ENCODE measurements at places on chromosomes 2 and 18. TPM values are rescaled to one million over a fixed set of nuclear protein-coding genes. Genes with fewer than 3 reads are reported as not detected.

DNA sequence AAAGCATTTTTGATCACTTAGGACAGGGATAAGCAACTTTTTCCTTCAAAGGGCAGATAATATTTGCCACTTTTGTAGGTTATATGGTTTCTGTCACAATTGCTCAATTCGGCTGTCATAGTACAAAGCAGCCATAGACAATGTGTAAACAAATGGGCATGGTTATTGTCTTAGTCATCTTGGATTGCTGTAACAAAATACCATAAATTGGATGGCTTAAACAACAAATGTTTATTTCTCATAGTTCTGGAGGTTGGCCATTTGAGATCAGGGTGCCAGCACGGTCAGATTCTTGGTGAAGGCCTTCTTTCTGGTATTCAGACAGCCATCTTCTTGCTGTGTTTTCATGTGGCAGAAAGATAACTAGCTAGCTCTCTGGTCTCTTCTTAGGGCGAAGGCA is 91.2 kb downstream of the TAF4B start:
- no peaks in the 10 kb centered on the region for H3K4me1 ChIP-seq
- no peaks in the 10 kb centered on the region for H3K27me3 ChIP-seq
- H3K36me3 ChIP-seq, result no peaks in the 10 kb centered on the region
- no peak overlapping the region for H3K27ac ChIP-seq

SDC1 gene
- not detected for polyA plus RNA-seq

GRCh38 chr2:98172951-98173350 is 86.0 kb downstream of the VWA3B start:
- peaks cover 15% of the 10 kb centered on the region for H3K27me3 ChIP-seq
- H3K4me1 ChIP-seq, result peaks cover 20% of the 10 kb centered on the region
- H3K27ac ChIP-seq, result no peak overlapping the region
- no peaks in the 10 kb centered on the region for H3K36me3 ChIP-seq

DNA sequence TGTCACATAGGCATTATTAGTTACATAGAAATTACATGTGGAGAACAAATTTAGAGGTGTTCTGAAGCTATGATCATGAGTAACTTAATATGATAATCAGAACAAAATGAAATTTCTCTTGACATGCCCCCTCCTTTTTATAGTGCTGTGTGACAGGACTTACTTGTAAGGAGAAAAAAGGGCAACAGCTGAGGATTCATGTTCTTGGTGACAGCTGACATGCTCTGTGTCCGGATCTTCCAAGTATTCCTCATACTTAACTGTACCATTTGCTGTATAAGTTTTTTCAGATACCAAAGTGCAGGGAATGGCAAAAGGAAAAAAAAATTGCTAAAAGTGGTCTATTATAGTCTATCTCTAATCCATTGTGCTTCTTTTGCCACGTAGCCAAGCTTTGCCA is 3.5 kb upstream of the MYL1 start:
- no peaks in the 10 kb centered on the region for H3K36me3 ChIP-seq
- H3K27ac ChIP-seq, result no peak overlapping the region
- no peak overlapping the region for H3K4me3 ChIP-seq
- no peaks in the 10 kb centered on the region for H3K27me3 ChIP-seq

SLC16A14 gene
- polyA plus RNA-seq, result not detected

GRCh38 chr2:85606116-85606455 is 3.6 kb upstream of the TMEM150A start:
- no peak overlapping the region for H3K4me3 ChIP-seq
- no peaks in the 10 kb centered on the region for H3K27me3 ChIP-seq
- H3K27ac ChIP-seq, result no peak overlapping the region
- H3K36me3 ChIP-seq, result peaks cover 21% of the 10 kb centered on the region
- no peak for DNase-seq
- H3K4me1 ChIP-seq, result peaks cover 31% of the 10 kb centered on the region

FAM237A gene
- polyA plus RNA-seq, result not detected

- H3K27me3 ChIP-seq, result no peaks in the 10 kb centered on the region
- no peak for DNase-seq
- H3K4me3 ChIP-seq, result no peak overlapping the region
- no peak overlapping the region for H3K27ac ChIP-seq
- H3K36me3 ChIP-seq, result no peaks in the 10 kb centered on the region
- no peaks in the 10 kb centered on the region for H3K4me1 ChIP-seq
Observed at GRCh38 chr2:20561637-20562454, 89.1 kb downstream of the HS1BP3 start.

DNA sequence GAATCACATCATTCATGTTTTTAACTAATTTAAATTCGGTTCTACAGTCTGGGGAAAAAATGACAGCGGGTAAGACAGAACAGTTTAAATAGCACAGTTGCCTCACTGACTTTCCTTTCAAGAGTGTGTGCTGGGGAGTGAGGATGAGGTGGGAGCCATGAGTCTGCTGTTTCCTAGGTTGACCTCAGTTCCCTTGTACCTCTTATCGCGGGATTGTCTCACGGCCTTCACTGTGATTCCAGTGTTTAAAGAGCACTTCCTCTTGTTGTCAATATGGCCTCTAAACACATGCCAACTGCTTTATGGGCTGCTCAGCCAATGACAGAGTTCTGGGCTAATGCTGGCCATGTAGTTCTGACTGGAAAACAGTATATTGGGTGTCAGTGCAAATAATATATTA is 41.6 kb upstream of the ALMS1 start:
- no peak overlapping the region for H3K27ac ChIP-seq
- H3K4me3 ChIP-seq, result no peak overlapping the region
- no peaks in the 10 kb centered on the region for H3K36me3 ChIP-seq
- H3K27me3 ChIP-seq, result no peaks in the 10 kb centered on the region
- DNase-seq, result no peak

- DNase-seq, result no peak
- no peaks in the 10 kb centered on the region for H3K27me3 ChIP-seq
- H3K4me3 ChIP-seq, result no peak overlapping the region
- no peaks in the 10 kb centered on the region for H3K4me1 ChIP-seq
- H3K36me3 ChIP-seq, result no peaks in the 10 kb centered on the region
Observed at GRCh38 chr2:6254441-6254840, 562.3 kb downstream of the SOX11 start.

- H3K4me3 ChIP-seq, result no peak overlapping the region
- DNase-seq, result no peak
- no peak overlapping the region for H3K27ac ChIP-seq
- peaks cover 42% of the 10 kb centered on the region for H3K4me1 ChIP-seq
Observed at GRCh38 chr18:74248189-74248588, 43.6 kb downstream of the CYB5A start.

DNA sequence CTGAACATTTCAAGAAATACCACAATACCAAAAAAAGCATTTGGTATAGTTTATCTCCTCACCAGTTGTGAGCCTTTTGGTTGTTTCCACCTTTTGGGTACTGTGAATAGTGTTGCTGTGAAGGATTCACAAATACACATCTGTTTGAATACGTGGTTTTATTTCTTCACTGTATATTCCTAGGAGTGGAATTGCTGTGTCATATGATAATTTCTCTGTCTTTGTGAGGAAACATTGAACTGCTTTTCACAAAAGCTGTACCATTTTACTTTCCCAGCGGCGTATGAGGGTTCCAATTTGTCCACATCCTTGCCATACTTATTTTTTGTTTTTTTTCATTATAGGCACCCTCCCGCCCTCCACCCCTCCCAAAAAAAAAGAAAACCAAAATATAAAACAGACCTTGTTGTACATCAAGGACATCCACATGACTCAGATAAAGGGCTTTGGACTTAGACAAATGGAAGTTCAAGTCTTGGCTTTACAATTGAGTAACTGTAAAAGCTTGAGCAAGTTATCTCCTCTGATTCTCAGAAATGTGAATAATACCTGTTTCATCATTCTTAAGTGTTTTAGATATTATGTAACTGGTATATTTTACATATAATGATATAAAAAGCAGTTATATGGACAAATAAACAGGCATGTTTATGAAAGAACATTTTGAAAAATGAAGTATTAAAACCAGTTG is 19.0 kb downstream of the UBE2E3 start:
- no peaks in the 10 kb centered on the region for H3K27me3 ChIP-seq
- H3K27ac ChIP-seq, result no peak overlapping the region
- H3K36me3 ChIP-seq, result peaks cover 9% of the 10 kb centered on the region
- H3K4me1 ChIP-seq, result no peaks in the 10 kb centered on the region
- H3K4me3 ChIP-seq, result no peak overlapping the region

- no peak overlapping the region for H3K4me3 ChIP-seq
- H3K4me1 ChIP-seq, result peaks cover 17% of the 10 kb centered on the region
- H3K36me3 ChIP-seq, result peaks cover 16% of the 10 kb centered on the region
Observed at GRCh38 chr2:108632332-108633160, 86.7 kb upstream of the RANBP2 start.

ALPG gene
- polyA plus RNA-seq, result not detected

DNA sequence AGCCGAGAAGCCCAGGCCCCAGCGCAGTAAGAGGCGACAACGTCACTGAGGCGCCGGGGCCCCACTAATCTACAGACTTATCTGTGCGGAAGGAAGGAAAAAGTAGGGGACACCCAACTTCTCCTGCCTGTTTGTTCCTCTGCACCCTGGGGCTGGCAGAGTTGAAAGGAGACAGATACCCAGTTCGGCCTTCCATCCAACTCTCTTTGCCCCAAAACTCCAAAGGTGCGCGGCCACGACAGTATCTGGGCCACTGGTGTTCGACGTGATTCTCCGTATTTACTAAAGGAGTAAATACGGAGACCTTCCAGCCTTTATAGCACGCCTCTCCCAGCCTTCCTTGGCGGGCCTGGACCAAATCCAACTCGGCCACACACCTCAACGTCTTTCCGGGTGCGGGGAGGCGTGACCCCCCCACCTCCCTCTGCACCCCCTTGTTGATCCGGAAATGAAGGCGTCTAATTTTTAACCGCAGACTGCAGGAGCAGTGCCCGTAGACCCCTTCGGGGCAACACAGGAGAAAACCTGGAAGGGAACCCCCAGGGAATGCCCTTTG is 1.6 kb downstream of the SMAD7 start:
- DNase-seq, result peak; percentile 56

DNA sequence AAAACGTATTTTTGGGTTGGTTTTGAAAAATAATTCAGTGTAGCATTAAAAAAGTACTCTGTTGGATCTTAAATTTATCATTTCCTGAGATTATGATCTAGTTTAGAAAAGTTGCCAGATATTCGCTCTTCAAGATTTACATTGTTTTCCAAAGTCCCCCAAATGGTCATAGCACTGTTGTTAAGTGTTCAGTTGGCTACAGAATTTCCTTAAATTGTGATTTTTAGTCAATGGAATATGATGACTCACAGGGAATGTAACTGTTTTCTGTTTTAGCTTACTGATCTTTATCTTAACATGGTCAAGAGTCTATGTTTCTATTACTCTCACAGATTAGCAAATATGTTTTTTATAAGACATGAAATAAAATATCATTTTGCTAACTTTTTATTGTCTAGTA is 23.2 kb downstream of the PLCL1 start:
- no peaks in the 10 kb centered on the region for H3K27me3 ChIP-seq
- no peaks in the 10 kb centered on the region for H3K36me3 ChIP-seq
- DNase-seq, result no peak

GRCh38 chr2:144350151-144350802 is 169.6 kb downstream of the ZEB2 start:
- H3K27me3 ChIP-seq, result no peaks in the 10 kb centered on the region
- no peaks in the 10 kb centered on the region for H3K36me3 ChIP-seq
- no peak overlapping the region for H3K27ac ChIP-seq
- H3K4me3 ChIP-seq, result no peak overlapping the region

RND3 gene
- not detected for polyA plus RNA-seq

ONECUT2 gene
- not detected for polyA plus RNA-seq

HOXD9 gene
- not detected for polyA plus RNA-seq

GRCh38 chr2:191791953-191792560 is 54.8 kb downstream of the CAVIN2 start:
- no peaks in the 10 kb centered on the region for H3K36me3 ChIP-seq
- no peak overlapping the region for H3K4me3 ChIP-seq
- no peak overlapping the region for H3K27ac ChIP-seq
- DNase-seq, result no peak

GRCh38 chr2:27946530-27947060 is 56.1 kb downstream of the BABAM2 start:
- H3K27me3 ChIP-seq, result no peaks in the 10 kb centered on the region
- H3K27ac ChIP-seq, result no peak overlapping the region
- peaks cover 23% of the 10 kb centered on the region for H3K4me1 ChIP-seq

- H3K4me3 ChIP-seq, result no peak overlapping the region
- H3K4me1 ChIP-seq, result no peaks in the 10 kb centered on the region
- H3K36me3 ChIP-seq, result no peaks in the 10 kb centered on the region
- DNase-seq, result no peak
- no peaks in the 10 kb centered on the region for H3K27me3 ChIP-seq
Observed at GRCh38 chr2:199303728-199304177, 154.0 kb downstream of the SATB2 start.

GRCh38 chr2:172084395-172084644 is 987 bp upstream of the DLX1 start:
- no peak for DNase-seq
- H3K27ac ChIP-seq, result no peak overlapping the region
- H3K4me1 ChIP-seq, result peaks cover 82% of the 10 kb centered on the region
- peaks cover 90% of the 10 kb centered on the region for H3K27me3 ChIP-seq

DNA sequence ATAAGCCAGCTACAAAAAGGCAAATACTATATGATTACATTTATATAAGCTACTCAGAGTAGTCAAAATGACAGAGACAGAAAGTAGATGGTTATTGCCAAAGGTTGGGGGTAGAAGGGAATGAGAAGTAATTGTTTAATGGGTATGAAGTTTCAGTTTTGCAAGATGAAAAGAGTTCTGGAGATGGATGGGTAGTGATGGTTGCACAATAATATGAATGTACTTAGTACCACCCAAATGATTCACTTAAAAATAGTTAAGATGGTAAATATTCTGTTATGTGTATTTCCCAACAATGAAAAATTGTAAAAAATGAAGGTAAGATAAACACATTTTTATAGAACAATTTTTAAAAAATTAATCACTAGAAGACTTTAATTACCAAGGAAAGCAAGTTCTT is 448.4 kb downstream of the ADCYAP1 start:
- no peak overlapping the region for H3K4me3 ChIP-seq
- no peaks in the 10 kb centered on the region for H3K4me1 ChIP-seq
- no peaks in the 10 kb centered on the region for H3K27me3 ChIP-seq

DNA sequence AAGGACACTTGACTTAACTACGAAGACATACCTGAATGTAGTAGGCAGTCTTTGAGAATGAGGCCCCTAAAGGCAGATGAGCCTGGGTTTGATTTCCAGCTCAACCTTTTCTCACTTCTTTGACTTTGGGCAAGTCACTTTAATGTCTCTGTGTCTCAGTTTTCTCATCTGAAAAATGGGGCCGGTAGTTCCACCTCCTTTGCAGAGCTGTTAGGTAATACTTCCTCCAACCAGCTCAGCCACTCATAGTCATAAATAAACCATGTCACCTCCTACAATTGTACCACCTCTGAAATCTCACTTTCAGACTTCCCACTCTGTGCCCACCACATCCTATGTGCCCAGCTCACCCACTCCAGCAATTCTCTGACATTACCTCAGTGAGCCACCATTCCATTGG is 10.4 kb downstream of the ARHGAP25 start:
- H3K4me3 ChIP-seq, result no peak overlapping the region
- no peaks in the 10 kb centered on the region for H3K27me3 ChIP-seq
- no peak for DNase-seq
